ENCODE measurements at places on chromosomes 7 and 10. TPM values are rescaled to one million over a fixed set of nuclear protein-coding genes. Genes with fewer than 3 reads are reported as not detected.
A peak's percentile ranks its signal among the peaks of the same experiment; 100 is the strongest.

DNA sequence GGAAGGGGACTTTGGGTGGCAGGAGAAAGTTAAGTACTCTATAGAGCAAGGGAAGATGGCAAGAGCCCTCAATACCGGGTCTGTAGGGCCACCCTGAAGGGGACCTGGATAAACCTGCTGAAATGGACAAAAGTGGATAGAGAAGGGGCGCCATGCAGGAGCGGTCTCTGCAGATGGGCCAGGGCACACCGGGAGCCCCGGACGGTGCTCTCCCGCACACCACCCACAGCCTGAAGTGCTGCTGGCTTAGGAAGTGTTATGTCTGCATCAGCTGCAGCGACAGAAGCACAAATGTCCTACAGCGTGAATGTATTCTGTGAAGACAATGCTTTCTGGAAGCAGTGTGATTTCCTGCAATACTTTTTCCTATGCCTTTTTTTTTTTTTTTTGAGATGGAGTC is 37.7 kb downstream of the BRI3 start:
- no peak for DNase-seq

GRCh38 chr10:7407368-7408290 is 3.2 kb downstream of the SFMBT2 start:
- DNase-seq, result peak; percentile 72

- no peak for DNase-seq
Measured at GRCh38 chr7:12231097-12231496, 20.0 kb downstream of the TMEM106B start.

- DNase-seq, result no peak
Measured at GRCh38 chr7:152759949-152760853, 649 bp downstream of the ACTR3B start.

GRCh38 chr10:35336921-35337823 is 863 bp downstream of the CCNY start:
- peak; percentile 65 for DNase-seq

GRCh38 chr10:46546591-46547540 is 9.6 kb downstream of the GPRIN2 start:
- peak; percentile 11 for DNase-seq

DNA sequence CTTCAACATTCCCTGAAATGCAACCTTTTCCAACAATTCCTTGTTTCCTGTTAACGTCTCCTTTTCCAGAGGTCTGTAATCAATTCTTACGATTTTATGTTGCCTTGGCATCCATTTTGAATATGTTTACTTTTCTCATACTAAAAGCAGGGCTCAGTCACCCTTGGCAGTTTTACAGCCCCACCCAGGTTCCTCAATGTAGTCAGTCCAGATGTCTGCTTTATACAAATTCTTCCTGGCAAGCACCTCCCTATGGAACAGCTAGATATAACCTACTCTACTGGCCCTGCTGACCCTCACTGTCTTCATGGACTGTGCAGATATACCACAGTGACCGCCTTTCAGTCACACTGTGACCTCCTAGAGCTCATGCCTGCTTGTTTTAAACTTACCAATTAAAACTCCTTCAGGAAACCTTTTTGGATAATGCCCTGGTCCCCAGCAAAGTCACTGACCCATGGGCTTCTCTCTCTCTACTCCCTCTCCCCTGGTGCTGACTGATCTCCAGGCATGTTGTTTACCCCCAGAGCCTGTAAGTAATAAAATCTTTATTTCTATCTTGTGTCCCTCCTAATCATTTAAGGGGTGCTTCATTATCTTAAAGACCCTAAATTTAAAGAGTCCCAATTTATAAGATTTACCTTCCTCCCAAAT is 147.1 kb upstream of the STEAP1 start:
- DNase-seq, result no peak

GRCh38 chr10:3745521-3745920 is 39.5 kb downstream of the KLF6 start:
- no peak for DNase-seq

DNA sequence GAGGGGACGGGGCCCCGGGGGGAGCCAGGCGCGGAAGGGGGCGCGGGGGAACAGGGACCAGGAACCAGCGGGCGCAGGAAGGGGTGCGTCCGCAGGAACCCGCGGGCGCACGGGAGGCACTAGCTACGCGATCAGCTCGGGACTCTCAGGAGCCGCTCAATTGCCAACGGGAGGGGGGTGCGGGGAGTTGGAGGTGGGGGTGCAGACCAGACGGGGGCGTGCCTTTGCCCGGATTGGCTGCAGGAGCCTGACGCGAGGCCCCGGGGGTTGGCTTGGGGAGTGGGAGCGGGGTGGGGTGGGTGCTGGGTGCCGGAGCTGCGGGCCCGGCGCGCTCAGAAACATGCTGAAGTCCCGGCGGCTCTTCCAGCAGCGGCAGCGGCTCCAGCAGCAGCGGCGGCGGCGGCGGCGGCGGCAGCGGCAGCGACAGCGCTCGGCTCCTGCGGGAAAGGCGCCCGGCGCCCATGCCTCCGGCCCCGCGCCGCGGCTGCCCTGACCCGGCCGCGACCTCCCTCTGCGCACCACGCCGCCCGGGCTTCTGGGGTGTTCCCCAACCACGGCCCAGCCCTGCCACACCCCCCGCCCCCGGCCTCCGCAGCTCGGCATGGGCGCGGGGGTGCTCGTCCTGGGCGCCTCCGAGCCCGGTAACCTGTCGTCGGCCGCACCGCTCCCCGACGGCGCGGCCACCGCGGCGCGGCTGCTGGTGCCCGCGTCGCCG is at the start of gene ADRB1:
Gene ADRB1 (plus strand): TSS at position 335 of the 715 bp plus-strand sequence. CDS start 267 bp downstream, at position 602.
- DNase-seq, result no peak

DNA sequence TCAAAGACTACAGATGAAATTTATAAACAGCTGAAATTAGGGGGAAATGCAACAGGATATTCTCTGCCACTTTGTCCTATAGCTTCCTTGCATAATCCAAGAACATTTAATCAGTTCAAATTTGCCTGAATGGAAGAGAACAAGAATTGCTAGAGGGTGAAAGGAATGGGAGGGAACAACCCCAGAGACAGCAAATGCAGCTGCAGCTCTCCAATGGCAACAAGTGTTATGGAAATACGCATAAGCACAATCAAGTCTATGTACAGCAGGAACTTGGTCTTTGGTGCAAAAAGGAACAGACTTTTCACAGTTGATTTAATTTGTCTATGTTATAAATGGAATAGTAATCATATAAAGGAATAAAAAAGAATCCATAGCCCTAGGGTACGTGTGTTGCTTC is 269.0 kb upstream of the ETV1 start:
- no peak for DNase-seq

Gene HHEX
- 6.7 TPM for polyA plus RNA-seq

Gene CTAGE4
- 1.2 TPM for polyA plus RNA-seq

Gene CDHR1
- 0.17 TPM for polyA plus RNA-seq

Gene CALHM2
- polyA plus RNA-seq, result 105 TPM

Gene MPLKIP
- polyA plus RNA-seq, result 17.7 TPM

Gene CRHR2
- polyA plus RNA-seq, result 0.08 TPM

Gene FOXP2
- 5.0 TPM for polyA plus RNA-seq

Gene ZNF727
- polyA plus RNA-seq, result 1.1 TPM

All from ovary (tissue), 10 donors.